ENCODE measurements at places on chromosomes 6 and 20. TPM values are rescaled to one million over a fixed set of nuclear protein-coding genes. Genes with fewer than 3 reads are reported as not detected.

GRCh38 chr6:43828711-43829110 lies 58.7 kb downstream of the VEGFA start:
- DNase-seq, result no peak
- no peak overlapping the region for H3K27ac ChIP-seq
- peaks cover 73% of the 10 kb centered on the region for H3K4me1 ChIP-seq
- no peaks in the 10 kb centered on the region for H3K27me3 ChIP-seq
- H3K4me3 ChIP-seq, result no peak overlapping the region

BEND6 gene
- polyA plus RNA-seq, result not detected

HDGFL1 gene
- polyA plus RNA-seq, result not detected

- no peaks in the 10 kb centered on the region for H3K27me3 ChIP-seq
- H3K4me1 ChIP-seq, result no peaks in the 10 kb centered on the region
- DNase-seq, result no peak
- H3K4me3 ChIP-seq, result no peak overlapping the region
- H3K36me3 ChIP-seq, result peaks cover 9% of the 10 kb centered on the region
Observed at GRCh38 chr6:156842598-156843250, 65.5 kb downstream of the ARID1B start.

SLC4A11 gene
- 0.24 TPM for polyA plus RNA-seq

- peak; percentile 50 for DNase-seq
- H3K27ac ChIP-seq, result no peak overlapping the region
- no peaks in the 10 kb centered on the region for H3K27me3 ChIP-seq
Observed at GRCh38 chr6:15400572-15401004, 154.7 kb downstream of the JARID2 start.

BFSP1 gene
- 0.49 TPM for polyA plus RNA-seq

DNA sequence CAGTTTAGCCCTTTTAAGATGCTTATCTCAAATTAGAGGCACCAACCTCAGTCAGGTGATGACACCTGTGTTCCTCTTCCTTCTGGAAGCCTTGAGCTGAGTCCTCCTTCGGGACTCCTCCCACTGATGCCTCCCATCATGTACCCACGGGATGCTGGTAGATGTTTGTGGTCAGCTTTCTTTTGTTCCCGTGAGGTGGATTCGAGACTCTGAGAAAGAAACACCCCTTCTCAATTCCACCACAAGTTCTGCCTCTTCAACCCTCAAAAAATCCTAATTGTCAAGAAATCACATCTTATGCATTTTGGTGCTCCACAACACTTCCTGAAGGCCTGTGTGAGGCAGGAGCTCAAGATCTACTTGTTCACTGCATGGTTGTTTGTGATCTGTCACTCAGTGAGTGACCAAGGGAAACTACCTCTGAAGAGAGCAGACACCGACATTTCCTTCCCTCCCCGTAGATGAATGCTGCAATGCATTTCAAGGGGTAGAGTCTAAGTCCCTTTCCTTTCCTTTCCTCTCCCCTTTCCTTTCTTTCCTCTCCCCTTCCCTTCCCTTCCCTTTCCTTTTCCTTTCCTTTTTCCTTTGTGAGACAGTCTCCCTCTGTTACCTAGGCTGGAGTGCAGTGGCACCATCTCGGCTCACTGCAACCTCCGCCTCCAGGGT lies 50.5 kb downstream of the PCNA start:
- peaks cover 3% of the 10 kb centered on the region for H3K36me3 ChIP-seq
- DNase-seq, result no peak
- no peak overlapping the region for H3K27ac ChIP-seq
- H3K27me3 ChIP-seq, result no peaks in the 10 kb centered on the region
- H3K4me1 ChIP-seq, result no peaks in the 10 kb centered on the region
- no peak overlapping the region for H3K4me3 ChIP-seq

SERINC1 gene
- polyA plus RNA-seq, result 53.2 TPM

- no peaks in the 10 kb centered on the region for H3K4me1 ChIP-seq
- H3K27me3 ChIP-seq, result no peaks in the 10 kb centered on the region
- no peaks in the 10 kb centered on the region for H3K36me3 ChIP-seq
- no peak overlapping the region for H3K27ac ChIP-seq
Observed at GRCh38 chr6:24985323-24985722, 49.6 kb upstream of the RIPOR2 start.

TTBK1 gene
- polyA plus RNA-seq, result 1.1 TPM

- H3K27ac ChIP-seq, result no peak overlapping the region
- H3K4me1 ChIP-seq, result no peaks in the 10 kb centered on the region
- no peak overlapping the region for H3K4me3 ChIP-seq
- no peak for DNase-seq
- no peaks in the 10 kb centered on the region for H3K27me3 ChIP-seq
Observed at GRCh38 chr6:135577059-135577538, 79.6 kb upstream of the AHI1 start.

GRCh38 chr6:107419733-107420132 lies 39.6 kb downstream of the PDSS2 start:
- DNase-seq, result peak; percentile 6
- no peak overlapping the region for H3K27ac ChIP-seq
- no peaks in the 10 kb centered on the region for H3K36me3 ChIP-seq
- no peaks in the 10 kb centered on the region for H3K27me3 ChIP-seq
- no peak overlapping the region for H3K4me3 ChIP-seq
- H3K4me1 ChIP-seq, result peaks cover 2% of the 10 kb centered on the region

DNA sequence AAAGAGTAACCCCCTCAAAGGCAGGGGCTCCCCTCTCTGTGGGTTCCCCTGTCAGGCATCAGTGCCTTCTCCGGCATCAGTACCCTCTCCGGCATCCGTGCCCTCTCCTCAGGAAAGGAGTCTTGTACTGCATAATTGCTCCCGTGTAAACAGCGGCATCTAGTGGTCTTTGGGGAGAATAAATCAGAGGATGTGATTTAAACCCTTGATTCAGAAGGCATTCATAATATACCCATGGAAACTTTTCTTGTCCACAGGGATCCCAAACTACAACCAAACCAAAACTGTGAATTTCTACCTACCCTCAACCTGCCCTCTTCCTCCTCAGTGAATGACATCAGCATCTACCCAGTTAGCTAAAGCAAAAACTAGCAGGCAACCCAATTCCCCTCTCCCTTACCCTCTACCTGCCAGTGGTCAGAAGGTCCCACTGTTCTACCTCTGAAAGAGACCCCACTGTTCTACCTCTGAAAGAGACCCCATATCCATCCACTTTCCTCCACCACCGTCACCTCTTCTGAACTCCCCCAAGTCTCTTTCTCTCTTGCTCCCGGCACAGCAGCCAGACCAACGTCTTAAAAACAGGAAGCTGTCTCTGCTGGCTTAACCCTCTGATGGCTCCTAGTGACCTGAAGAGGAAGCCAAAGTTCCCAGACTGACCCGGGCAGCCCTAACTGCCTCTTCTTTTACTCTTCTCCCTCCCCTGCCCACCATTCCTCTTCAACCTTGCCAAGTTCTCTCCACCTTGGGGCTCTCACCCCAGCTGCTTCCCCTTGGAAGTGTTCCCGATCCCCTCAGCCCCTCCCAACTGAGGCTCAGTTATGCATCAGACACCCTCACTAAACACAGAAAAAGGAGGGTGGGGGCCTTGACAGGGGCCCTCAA lies 27.2 kb downstream of the UBE2V1 start:
- peaks cover 33% of the 10 kb centered on the region for H3K36me3 ChIP-seq
- DNase-seq, result peak; percentile 66
- H3K27me3 ChIP-seq, result no peaks in the 10 kb centered on the region

- H3K27ac ChIP-seq, result no peak overlapping the region
- H3K27me3 ChIP-seq, result no peaks in the 10 kb centered on the region
- no peaks in the 10 kb centered on the region for H3K36me3 ChIP-seq
- H3K4me1 ChIP-seq, result no peaks in the 10 kb centered on the region
- DNase-seq, result no peak
Observed at GRCh38 chr6:90978046-90978445, 391.2 kb upstream of the MAP3K7 start.

GRCh38 chr6:134315974-134316441 lies 1.9 kb downstream of the SGK1 start:
- no peak overlapping the region for H3K27ac ChIP-seq
- no peaks in the 10 kb centered on the region for H3K36me3 ChIP-seq
- no peaks in the 10 kb centered on the region for H3K4me1 ChIP-seq
- DNase-seq, result no peak

GRCh38 chr20:53763707-53764414 lies 170.2 kb upstream of the ZNF217 start:
- H3K4me1 ChIP-seq, result peaks cover 4% of the 10 kb centered on the region
- H3K4me3 ChIP-seq, result no peak overlapping the region
- H3K27ac ChIP-seq, result peak overlapping the region; percentile 76
- peak; percentile 90 for DNase-seq
- H3K27me3 ChIP-seq, result no peaks in the 10 kb centered on the region

GRCh38 chr20:16017656-16018055 lies 555.6 kb downstream of the KIF16B start:
- no peak overlapping the region for H3K4me3 ChIP-seq
- DNase-seq, result no peak
- no peaks in the 10 kb centered on the region for H3K36me3 ChIP-seq
- H3K27me3 ChIP-seq, result no peaks in the 10 kb centered on the region
- no peak overlapping the region for H3K27ac ChIP-seq

DNA sequence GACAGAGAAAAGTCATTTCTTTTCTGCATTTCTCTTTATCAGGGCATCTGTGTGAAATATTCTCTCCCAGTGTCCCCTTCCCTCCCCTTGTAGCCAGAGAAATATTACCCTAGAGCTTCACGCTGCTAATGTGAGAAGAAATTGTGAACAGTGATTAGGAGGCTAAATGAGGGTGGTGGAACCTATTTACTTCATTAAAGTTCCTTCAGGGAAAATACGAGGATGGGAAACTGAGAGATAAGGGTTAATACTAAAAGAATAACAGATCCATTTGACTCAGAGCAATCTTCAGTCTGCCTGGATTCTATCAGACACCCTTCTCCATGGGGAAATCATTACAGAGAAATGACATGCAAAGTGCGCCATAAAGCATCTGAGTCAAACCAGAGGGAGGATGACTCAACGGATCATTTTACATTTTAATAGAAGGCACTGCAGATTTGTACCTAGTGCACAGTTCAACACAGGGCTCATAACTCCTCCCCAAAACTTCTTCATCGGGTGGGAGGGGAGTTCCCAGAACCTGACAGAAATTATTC lies 131.3 kb downstream of the GJA10 start:
- no peaks in the 10 kb centered on the region for H3K4me1 ChIP-seq
- H3K27me3 ChIP-seq, result no peaks in the 10 kb centered on the region
- no peaks in the 10 kb centered on the region for H3K36me3 ChIP-seq
- DNase-seq, result no peak
- H3K27ac ChIP-seq, result no peak overlapping the region

PKHD1 gene
- not detected for polyA plus RNA-seq

RCAN2 gene
- polyA plus RNA-seq, result 0.67 TPM

- H3K4me3 ChIP-seq, result no peak overlapping the region
- H3K27me3 ChIP-seq, result no peaks in the 10 kb centered on the region
- no peaks in the 10 kb centered on the region for H3K36me3 ChIP-seq
Observed at GRCh38 chr20:61090541-61090940, 161.5 kb upstream of the CDH4 start.

GRCh38 chr6:27251112-27251605 lies 3.7 kb downstream of the PRSS16 start:
- peak overlapping the region; percentile 69 for H3K4me3 ChIP-seq
- H3K36me3 ChIP-seq, result no peaks in the 10 kb centered on the region
- peaks cover 63% of the 10 kb centered on the region for H3K27me3 ChIP-seq
- no peaks in the 10 kb centered on the region for H3K4me1 ChIP-seq
- peak overlapping the region; percentile 49 for H3K27ac ChIP-seq
- peak; percentile 95 for DNase-seq

STX11 gene
- 1.0 TPM for polyA plus RNA-seq

GRCh38 chr6:16004934-16005679 lies 123.8 kb upstream of the MYLIP start:
- DNase-seq, result no peak
- no peaks in the 10 kb centered on the region for H3K36me3 ChIP-seq
- no peak overlapping the region for H3K4me3 ChIP-seq
- H3K27me3 ChIP-seq, result no peaks in the 10 kb centered on the region

DNA sequence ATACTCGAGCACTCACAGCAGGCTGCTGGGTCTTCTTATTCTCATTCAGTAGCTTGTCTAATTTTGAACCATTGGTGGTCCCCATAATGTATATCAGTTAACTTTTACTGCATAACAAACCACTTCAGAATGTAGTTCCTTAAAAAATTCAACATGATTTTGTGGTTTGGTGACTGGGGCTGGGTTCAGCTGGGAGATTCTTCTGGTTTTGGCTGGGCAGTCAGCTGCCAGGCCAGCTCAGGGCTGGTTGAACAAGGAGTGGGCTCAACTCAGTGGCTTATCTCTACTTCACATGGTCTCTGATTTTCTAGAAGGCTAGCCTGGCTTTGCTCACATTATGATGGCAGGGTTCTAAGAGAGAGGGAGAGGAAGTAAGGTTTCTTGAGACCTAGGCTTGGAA lies 292.4 kb upstream of the CHD6 start:
- no peaks in the 10 kb centered on the region for H3K4me1 ChIP-seq
- no peak for DNase-seq
- H3K4me3 ChIP-seq, result no peak overlapping the region
- H3K36me3 ChIP-seq, result no peaks in the 10 kb centered on the region
- no peaks in the 10 kb centered on the region for H3K27me3 ChIP-seq

GNMT gene
- 0.34 TPM for polyA plus RNA-seq

GRCh38 chr20:59221049-59221706 lies 57.6 kb downstream of the ZNF831 start:
- H3K27ac ChIP-seq, result no peak overlapping the region
- peaks cover 5% of the 10 kb centered on the region for H3K4me1 ChIP-seq
- no peak overlapping the region for H3K4me3 ChIP-seq
- no peak for DNase-seq
- no peaks in the 10 kb centered on the region for H3K36me3 ChIP-seq

- H3K27ac ChIP-seq, result no peak overlapping the region
- no peak overlapping the region for H3K4me3 ChIP-seq
- H3K27me3 ChIP-seq, result no peaks in the 10 kb centered on the region
- DNase-seq, result no peak
- H3K36me3 ChIP-seq, result no peaks in the 10 kb centered on the region
- no peaks in the 10 kb centered on the region for H3K4me1 ChIP-seq
Observed at GRCh38 chr6:16956361-16956760, 145.5 kb upstream of the STMND1 start.

DNA sequence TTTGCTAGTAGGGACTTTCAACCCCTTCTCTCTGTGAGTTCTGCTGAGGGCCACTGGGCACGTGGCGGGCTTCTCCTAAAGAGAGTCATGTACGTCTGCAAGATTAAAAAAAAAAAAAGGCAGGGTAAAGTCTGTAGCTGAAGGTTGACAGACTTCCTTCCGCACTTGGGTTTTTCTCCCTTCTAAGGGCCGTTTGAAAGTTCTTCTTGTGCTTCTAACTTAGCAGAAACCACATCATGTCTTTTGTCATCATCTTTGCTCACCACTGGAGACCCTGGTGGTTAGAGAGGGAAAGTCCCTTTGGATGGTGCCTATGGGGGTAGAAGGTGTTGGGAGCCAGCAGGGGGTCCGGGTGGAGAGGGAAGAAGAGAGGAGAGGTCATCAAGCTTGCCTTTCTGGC lies 31.4 kb downstream of the PRDM1 start:
- H3K4me1 ChIP-seq, result no peaks in the 10 kb centered on the region
- no peaks in the 10 kb centered on the region for H3K27me3 ChIP-seq
- no peak overlapping the region for H3K27ac ChIP-seq
- no peak for DNase-seq

DNA sequence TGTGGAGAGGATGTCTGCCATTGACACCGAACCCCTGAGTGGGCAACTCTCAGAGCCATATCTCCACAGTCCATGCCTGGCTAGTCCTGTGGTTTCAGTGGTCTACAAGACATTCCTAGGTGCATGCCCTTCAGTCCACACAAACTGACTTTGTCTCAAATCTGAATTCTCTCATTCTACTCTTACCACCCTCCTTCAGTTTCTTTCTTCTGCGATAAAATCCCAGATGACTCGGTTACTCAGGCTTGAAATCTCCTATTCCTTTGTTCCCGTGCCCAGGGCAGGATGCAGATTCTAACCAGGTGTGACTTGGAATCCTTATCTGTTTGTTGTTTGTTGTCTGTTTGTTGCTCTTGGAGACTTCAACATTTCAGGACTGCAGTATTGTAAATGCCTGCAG lies 9.3 kb downstream of the CDS2 start:
- H3K4me1 ChIP-seq, result peaks cover 5% of the 10 kb centered on the region
- no peak overlapping the region for H3K27ac ChIP-seq
- DNase-seq, result no peak
- no peaks in the 10 kb centered on the region for H3K36me3 ChIP-seq
